ENCODE measurements at places on chromosomes 13 and 19.
A peak's percentile ranks its signal among the peaks of the same experiment; 100 is the strongest.

- no peak for DNase-seq
Measured at GRCh38 chr13:79937311-79937710, 403.6 kb downstream of the SPRY2 start.

DNA sequence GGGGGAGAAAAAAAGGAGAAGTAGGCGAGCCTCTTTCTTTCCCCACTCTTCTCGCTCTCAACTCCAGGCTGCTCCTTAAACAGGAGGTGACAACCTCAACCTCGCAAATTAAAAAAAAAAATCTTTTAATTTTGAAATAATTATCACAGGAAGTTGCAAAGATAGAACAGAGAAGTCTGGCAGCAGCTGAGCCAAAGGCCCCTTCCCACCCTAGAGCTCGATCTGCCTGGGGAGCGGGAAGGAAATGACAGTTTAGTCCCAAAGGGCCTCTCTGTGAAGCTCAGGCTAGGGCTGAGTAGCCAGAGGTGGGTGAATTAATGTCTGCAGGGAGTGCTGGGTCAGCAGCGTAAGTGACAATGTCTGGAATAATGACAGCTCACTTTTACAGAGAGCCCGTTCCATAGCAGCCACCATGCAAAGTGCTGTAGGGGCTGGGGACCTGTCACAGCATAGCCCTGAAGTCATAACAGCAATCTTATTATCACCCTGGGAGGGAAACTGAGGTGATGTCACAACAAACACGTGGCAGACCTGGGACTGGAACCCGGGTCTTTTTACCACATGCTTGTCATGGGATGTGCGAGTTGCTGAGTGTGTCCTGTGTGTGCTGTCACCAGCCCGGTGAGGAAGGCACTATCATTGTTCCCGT lies 8.8 kb upstream of the CD22 start:
- no peak for DNase-seq

DNA sequence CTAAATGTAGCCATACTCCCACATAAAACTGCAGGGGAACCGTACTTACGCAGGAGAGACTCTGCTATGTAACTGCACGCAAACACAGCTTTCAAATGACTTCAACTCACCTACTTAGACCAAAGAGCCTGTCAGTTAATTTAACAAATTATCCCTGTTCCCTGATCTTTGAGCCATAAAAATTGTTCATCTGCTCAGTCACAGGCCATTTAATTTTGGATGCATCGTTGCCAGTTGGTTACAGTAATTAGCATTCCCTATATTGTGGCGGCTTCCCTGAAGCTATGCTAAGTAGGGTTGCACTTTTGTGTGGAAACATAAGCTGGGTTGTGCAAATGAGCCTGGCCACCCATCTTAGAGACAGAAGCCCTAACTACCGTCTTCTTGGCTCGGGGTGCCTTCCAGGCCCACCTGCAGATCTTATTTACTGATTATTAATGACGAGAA lies 21.2 kb upstream of the OBI1 start:
- no peak for DNase-seq

- DNase-seq: peak; percentile 22
Measured at GRCh38 chr13:110562036-110562597, 595 bp upstream of the RAB20 start.

DNA sequence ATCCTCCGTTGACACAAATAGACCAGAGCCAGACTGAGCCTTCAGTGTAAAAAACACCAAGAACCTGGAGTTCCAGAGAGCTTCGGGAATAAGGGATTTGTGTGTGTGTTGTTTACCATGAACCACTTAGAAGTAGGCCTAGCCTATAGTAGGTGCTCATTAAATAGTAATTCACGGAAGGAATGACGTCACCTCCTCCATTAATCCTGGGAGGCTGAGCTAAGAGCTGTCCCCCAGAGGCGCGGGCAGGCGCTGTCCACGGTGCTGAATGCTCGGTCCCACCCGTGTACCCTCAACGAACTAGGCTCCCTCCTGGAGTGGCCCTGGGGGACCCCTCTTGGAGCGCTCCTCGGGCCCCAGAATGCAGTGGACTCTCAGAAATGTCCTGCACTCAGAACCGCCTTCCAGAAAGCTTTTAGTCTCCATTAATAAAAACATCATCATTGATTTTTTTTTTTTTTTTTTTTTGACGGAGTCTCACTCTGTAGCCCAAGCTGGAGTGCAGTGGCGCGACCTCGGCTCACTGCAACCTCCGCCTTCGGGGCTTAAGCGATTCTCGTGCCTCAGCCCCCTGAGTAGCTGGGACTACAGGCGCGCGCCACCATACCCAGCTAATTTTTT lies 6.5 kb downstream of the UNC13A start:
- peak; percentile 43 for DNase-seq

- no peak for DNase-seq
Measured at GRCh38 chr19:49682274-49682673, 5.2 kb downstream of the PRMT1 start.

DNA sequence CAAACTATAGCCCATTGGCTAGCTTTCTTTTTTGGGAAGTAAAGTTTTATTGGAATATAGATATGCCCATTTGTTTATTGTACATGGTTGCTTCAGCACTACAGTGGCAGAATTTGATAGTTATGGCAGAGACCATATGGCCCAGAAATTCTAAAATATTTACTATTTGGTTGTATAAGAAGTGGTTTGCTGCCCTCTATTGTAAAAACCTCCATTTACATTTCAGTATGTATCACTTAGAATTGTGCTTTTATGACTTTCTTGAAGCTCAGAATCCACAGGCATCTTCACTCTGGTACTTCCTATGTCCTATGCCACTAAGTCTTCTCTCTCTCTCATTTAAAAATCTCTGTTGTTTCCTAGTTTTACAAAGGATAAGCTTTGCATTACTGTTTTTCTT lies 37.7 kb downstream of the DLEU7 start:
- DNase-seq: no peak

DNA sequence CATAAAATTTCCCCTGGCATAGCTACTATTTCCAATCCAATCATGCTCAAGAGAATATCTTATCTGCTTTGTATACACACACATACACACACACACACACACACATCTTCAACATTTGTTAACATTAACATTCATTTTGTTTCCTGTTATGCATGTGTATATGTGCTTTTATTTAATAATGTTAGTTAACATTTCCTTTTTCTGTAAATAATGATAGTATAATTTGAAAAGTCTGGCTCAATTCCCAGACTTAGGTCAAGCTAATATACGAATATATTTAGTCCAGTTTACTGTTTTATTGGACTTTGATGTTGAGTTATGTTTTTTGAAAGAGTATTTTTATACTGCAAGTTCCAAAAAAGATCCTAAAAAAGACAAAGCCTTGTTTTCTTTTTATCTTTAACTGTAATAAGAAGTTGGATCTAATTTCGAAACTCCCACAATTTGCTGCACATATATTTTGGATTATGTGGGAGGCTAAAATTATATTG lies 1072.4 kb downstream of the EFNB2 start:
- DNase-seq: no peak

- no peak for DNase-seq
Measured at GRCh38 chr13:50882816-50883435, 26.7 kb upstream of the RNASEH2B start.

DNA sequence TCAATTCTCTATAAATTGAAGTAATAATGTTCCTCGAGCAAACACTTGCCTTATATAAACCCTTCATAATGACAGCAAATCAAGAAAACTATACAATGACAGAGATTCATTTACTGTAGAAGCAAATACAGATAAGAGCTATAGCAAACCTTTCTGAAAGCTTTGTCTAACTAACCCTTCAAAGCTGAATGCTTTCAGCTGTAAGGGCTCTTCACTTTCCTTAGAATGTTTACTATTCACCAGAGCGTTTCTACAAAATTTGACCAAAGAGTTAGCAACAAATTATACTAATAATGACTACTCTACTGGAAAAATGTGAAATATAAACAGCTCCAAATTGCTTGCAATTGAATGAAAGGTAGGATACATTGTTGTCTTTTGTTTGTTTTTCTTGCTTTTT lies 218.1 kb downstream of the SLITRK5 start:
- DNase-seq: no peak

DNA sequence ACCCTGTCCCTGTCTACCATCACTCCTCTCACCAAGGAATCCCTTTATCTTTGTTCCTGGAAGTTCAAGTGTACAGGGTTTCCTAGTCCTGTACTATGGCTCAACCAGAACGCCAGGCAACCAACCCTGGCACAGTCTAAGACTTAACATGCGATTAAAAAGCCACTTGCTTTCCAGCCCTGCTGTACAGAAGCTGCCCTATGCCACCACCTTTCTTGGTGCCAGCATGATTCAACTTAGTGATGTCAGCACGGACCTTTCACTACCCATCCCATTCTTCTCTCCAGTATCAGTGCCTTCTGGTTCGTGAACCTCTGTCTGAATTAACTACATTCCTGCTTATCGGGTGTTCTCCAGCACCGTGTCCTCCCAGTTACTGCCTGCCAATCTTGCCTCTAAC lies 151.1 kb downstream of the KLF12 start:
- DNase-seq: no peak

GRCh38 chr19:23099966-23100365 lies 16.9 kb upstream of the ZNF730 start:
- DNase-seq: no peak

DNA sequence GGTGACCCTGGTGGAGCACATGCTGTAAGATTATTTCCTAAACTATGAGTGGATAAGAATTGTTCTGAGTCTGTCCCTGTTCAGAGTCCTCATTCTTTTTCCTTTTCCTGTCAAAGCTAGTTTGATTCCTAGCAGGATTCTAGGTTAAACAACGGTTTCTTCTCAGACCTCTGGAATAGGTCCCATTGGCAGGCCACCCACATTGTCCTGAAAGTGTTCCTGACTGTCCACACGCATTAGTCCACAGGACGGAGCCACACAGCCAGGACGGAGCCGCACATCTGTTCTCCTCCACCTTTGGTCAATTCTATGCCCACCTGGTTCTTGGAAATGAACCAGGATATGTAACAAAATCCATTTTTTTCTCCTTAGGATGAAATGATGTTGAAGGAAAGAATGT lies 46.1 kb downstream of the ANKRD10 start:
- no peak for DNase-seq

- no peak for DNase-seq
Measured at GRCh38 chr19:30092721-30093569, 150.9 kb downstream of the URI1 start.

DNA sequence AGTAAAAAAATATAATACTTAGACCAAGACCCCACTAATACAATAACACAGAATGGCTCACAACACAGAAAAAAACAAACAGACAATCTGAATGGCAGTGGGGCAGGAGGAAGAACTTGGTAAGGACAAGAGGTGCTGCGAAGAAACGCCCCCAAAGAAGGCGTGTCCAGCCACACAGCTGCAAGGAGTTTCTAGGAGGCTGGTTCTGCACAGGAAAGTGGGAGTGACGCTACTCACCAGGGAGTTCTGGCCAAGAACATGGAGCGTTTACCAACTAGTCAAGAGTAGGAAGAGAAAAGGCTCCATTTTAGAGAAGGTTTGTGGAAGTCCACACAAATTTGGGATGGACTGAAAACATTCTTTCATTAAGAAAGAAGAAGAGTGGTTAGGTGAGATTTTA lies 95.3 kb upstream of the SLC15A1 start:
- DNase-seq: no peak

GRCh38 chr13:110298505-110299282 lies 8.3 kb downstream of the COL4A1 start:
- no peak for DNase-seq

DNA sequence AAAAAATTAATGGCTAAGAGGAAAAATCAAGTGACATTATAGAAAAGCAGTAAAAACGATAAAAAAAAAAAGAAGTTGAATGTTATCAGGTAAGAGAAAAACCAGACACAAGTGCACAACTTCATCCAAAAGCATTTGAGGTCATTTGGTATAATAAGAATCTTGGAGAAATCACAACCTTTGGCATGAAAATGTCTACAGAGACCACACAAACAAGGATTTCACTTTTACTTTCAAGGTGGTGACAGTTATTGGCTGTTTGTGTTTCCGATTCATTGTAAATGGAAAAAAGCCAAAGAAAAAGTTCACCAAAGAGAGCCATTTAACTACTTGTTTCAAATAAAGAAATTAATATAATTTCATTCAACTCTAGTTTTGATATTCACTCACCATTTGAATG lies 1193.5 kb downstream of the PCDH9 start:
- DNase-seq: no peak

- no peak for DNase-seq
Measured at GRCh38 chr19:15265214-15265849, 33.1 kb upstream of the EPHX3 start.

Measured in stimulated activated CD4-positive, alpha-beta T cell treated with anti-CD3 and anti-CD28 coated beads, Interleukin-2, amount 100 ng/mL, for 24 hours (primary cell).